ENCODE measurements at places on chromosomes 13 and 19. TPM values are rescaled to one million over a fixed set of nuclear protein-coding genes. Genes with fewer than 3 reads are reported as not detected.

DNA sequence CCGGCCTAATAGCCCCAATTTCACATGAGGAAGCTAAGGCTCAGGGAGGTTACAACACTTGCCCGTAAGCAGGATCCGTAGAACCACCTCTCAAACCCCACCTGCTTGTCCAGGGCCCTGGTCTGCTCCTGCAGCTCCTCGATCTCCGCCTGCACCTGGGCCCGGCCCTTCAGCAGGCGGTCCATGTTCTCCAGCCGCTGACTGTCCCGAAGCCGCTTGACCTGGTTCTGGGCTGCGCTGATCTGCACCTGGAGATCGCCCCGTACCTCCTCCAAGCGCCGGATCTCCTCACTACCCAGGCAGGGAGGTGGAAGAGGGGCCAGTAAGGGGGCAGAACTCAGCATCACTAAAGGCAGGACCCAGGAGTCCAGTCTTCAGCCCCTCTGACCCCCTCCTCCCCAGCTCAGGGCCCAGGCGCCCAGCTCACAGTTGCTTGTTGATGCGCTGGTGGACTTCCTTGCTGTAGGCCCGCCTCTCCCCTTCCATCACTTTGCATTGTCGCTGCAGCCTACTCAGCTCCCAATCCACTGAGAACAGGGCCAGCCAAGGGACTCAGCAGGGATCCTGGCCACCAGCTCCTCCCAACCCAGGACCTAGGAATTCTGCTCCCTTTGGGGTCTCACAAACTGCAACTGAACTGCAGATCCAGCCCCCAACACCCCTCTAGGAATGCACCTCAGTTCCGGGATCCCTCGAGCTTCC, 6.9 kb upstream of the EMP3 start:
- no peak for DNase-seq

Gene TSSK6
- 1.7 TPM for total RNA-seq

DNA sequence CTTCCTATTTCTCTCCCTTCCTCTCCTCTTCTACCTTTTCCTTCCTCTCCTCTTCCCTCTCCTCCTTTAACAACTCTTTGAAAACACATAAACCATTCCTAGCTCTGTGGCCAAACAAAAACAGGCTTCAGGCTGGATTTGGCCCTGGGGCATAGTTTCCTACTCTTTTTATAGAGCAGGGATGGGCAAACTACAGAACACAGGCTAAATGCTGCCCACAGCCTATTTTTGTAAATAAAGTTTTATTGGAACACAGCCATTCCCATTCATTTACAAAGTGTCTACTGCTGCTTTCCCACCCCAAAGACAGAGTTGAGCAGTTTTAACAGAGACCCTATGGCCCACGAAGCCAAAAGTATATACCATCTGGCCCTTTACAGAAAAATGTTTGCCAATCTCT, 35.4 kb downstream of the LHFPL6 start:
- no peak for DNase-seq

- DNase-seq = peak; percentile 56
Measured at GRCh38 chr13:35475212-35475959, 1.1 kb downstream of the MAB21L1 start.

GRCh38 chr13:71461892-71462291, 405.1 kb downstream of the DACH1 start:
- no peak for DNase-seq

DNA sequence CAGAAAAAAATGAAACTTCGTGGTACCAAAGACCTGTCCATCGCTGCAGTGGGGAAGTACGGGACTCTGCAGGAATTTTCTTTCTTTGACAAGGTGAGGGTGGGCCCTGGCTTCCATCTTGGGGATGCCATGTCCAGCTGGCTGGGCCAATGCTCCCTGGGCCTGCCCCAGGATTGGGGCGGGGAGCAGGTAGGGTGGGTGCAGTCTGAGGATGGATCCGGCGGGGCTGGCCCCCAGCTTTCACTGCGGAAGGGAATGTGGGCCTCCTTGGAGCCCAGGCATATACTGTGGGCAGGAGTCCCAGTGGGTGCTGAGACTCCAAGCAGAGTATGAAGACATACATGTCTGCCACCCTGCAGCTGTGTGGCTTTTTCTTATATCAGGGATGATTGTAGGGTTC, 23.9 kb downstream of the SIN3B start:
- DNase-seq = no peak

DNA sequence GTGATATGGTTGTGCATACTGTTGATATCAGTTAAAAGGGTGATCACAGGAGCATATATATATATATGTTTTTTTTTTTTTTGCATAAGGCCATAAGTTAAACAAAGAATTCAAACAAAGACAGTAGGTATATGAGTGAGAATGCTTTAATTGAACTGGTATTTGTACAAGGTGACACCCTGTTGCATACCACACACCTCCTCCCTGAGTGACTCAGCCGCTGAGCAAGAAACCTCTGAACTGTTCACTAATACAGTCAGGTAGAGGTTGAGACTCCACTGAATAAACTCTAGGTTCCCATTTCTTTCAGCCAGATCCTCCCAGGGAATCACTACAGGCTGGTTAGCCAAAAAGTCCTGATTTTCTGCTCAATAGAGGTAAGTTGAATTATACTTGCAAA, at the start of gene SCEL:
TSS of gene SCEL (plus strand) at position 259 of the 400 bp plus-strand sequence. CDS start 20,170 bp downstream, outside the sequence.
- no peak for DNase-seq

DNA sequence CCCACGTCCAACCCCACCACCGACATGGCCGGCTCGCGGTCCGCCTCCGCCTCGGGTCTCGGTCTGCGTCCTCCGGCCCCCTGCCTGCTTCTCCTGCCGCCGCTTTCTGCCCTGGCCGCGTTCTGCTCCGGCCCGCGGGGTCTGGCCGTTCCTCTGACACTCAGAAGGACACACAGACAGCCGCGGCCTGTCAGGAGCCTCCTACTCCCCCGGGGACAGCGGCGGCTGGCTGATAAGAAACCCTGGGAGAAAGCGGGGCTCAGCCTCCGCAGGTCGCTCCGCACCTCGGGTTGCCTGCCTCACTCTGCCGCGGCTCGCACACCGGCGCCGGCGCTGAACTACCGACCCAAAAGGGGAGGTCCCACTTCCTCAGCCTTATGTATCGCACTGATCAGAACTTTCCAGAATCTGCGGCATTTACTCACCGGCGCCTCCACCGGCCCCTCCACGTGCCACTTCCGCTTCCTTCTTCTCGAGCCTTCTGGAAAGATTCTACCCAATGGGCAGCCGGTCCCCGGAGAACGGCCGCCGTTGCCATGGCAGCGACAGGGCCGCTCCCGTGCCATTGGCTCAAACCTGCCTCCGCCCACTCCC, at the start of gene HSPH1:
TSS of gene HSPH1 (minus strand) at position 348 of the 594 bp plus-strand sequence. CDS start at position 26, 322 bp downstream.
- peak; percentile 100 for DNase-seq

GRCh38 chr13:89806594-89806993, 1540.9 kb upstream of the MIR17HG start:
- DNase-seq = no peak

DNA sequence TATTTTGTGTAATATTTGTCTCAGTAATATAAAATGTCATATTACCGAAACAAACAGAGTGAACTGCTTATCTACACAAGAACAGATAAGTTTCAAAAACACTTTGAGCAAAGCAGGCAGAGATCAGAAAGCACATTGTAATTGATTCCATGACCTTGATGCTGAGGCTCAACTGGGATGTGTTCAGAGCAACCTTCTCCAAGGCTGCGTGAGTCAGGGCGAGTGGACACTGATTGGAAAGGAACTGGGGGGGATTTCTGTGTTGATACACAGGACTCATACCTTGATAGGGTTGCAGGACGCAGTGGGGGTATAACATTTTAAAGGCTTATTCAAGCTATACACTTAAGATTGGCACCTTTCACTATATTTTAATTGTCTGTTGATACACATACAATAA, 1136.3 kb downstream of the UQCRFS1 start:
- DNase-seq = no peak

GRCh38 chr19:41919948-41920712, 8.1 kb downstream of the ERFL start:
- DNase-seq = peak; percentile 10

Gene FGF22
- 1.5 TPM for total RNA-seq

GRCh38 chr13:30659980-30660379, 42.3 kb downstream of the USPL1 start:
- peak; percentile 53 for DNase-seq

DNA sequence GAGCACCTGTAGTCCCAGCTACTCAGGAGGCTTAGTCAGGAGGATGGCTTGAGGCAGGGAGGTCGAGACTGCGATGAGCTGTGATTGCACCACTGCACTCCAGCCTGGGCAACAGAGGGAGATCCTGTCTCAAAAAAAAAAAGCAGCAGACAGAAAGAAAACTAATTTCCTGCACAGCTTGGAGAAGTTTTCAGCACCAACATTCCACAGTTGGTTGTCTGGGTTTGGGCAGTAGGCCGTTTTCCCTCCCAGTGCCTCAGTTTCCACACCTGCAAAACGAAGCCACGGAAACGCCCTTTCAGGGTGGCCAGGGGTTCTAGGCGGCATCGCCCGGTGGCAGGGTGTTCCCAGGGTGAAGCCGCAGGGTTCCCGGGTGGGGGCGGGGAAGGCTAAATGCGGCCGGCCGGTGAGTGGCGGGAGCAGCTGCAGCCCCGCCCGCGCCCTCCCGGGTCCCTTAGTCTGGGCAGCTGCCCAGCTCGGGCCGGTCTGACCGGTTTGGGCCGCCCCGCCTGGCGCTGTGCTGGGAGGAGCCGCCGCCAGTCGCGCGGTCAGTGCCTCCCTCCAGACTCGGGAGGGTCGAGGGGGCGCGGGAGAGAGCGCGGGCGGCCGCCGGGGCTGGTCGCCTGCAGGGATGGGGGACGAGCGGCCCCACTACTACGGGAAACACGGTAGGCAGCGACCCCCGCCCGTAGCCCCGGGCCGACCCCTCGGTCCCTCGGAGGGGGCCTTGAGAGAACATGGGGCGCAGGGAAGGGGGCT, at the start of gene SLC44A2:
TSS of gene SLC44A2 (plus strand) at position 551 of the 759 bp plus-strand sequence. CDS start at position 632, 81 bp downstream.
- DNase-seq = peak; percentile 64

Measured in glutamatergic neuron (in vitro differentiated cells).